SIG-M5 (cell line): ENCODE measurements at places on chromosomes 4 and X.

- no peak for DNase-seq
These were observed 44.7 kb upstream of the FGF13 start for GRCh38 chrX:138756234-138756633.

DNA sequence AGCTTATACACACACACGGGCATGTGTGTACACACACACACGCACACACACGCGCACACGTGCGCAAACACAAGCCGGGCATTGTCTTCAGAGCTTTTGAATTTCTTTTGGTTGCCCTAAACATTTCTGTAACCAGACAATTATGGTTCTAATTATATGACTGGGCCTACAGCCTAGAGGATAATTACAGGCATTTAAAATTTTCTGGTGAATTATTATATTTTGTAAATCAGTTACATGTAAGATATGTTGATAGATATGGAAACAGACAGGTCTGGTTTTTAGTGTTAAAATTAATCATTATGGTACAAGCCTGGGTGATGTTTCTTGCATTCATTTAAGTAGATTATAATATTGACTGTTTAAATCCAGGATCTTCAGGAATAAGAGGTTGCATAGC is 1120.5 kb downstream of the ADGRL3 start:
- DNase-seq: no peak

GRCh38 chr4:101475246-101475645 is 127.9 kb upstream of the PPP3CA start:
- DNase-seq: no peak

DNA sequence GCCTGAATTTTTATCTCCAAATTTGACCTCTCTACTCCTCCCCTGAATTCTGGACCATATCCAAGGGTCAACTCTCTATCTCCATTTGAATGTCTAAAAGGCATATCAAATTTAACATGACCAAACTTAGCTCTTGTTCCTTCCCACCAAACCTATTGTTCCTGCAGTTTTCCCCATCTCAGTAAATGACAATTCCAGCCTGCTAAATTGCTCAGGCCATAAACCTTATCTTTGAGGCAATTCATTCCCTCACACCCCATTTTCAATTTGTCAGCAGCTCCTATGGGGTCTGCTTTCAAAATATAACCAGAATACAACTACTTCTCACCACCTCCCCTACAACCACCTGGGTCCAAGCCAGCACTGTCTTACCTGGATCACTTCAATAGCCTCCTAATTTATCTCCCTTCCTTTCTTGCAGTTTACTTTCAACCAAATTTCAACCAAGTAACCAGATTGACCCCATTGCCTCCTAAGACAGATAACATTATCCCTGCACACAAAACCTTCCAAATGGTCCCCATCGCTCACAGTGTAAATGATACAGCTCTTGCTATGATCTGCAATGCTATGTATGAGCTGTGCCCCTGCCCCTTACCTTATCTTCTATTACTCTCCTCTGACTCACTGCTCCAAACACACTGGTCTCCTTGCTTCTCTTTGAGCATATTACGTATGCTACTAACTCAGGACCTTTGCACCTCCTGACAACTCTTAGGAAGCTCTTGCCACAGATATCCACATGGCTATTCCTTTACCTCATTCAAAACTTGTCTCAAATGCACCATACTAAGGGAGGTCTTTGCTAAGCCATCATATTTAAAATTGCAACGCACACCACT is 66.0 kb downstream of the CAMK2D start:
- no peak for DNase-seq

DNA sequence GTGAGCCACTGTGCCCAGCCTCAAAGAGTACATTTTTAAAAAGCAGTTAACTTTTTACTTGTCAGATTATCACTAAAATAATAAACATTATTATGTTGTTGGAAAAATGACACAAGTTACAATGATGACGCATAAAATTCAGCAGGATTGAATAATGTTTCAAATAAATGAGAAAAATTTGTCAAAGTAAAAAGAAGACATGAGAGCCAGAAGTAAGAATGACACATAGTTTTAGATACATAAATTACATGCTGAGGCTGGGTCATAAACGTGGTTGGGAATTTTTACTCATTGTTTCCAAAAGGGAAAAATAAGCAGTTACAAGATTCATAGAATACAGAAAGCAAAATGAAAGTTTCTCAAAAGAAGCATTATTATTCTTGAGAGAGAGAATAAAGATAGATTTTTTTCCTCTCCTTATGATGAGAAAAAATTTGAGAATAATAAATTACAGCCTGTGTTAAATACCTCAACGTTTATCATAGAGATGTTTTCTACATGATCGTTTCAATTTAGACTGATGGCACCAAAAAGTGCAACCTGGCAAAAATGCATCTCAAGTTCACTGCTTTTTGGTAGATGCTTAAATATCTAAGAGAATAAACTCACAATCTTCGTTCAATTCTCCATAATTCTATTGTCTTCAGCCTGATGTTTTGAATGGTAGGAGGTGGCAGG is 40.4 kb downstream of the GUCY1B1 start:
- DNase-seq: no peak

DNA sequence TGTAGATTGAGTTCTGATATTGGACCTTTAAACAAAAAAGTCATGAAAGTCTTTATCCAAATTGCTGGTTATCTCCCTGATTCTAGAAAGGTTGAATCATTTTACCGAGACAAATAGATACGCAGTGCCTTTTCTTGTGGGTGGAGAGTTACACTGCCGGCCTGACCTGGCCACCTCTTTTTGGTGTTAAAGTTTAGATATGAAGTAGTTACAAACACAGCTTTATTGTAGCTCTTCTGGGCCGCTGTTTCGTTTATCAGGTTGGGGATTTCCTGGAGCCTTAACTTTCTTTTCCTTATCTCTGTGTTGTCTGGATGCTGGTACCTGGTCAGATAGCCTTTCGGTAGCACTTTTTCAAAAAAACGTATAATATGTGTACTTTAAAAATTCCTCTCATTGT is 31.0 kb downstream of the FNIP2 start:
- no peak for DNase-seq

DNA sequence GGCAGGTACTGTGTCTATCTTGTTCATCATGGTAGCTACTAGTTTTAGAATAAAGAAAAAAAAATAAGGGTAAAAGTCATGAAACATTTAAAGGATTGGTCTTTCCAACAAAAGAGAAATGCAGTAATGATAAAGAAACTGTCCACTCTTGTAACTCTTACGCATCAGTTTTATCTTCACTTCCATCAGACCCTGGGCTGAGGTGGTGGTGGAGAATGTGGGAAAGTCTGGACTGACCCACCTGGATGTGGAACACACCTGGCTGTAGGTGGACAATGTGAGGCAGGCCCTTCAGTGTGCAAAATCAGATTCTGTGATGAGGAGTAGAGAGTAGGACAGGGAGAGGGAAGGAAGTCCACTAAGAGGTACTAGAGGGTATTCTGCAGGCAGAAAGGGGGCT is 128.6 kb downstream of the RASL11B start:
- no peak for DNase-seq

- DNase-seq: no peak
These were observed 5.4 kb upstream of the ZXDA start for GRCh38 chrX:57915680-57916079.

DNA sequence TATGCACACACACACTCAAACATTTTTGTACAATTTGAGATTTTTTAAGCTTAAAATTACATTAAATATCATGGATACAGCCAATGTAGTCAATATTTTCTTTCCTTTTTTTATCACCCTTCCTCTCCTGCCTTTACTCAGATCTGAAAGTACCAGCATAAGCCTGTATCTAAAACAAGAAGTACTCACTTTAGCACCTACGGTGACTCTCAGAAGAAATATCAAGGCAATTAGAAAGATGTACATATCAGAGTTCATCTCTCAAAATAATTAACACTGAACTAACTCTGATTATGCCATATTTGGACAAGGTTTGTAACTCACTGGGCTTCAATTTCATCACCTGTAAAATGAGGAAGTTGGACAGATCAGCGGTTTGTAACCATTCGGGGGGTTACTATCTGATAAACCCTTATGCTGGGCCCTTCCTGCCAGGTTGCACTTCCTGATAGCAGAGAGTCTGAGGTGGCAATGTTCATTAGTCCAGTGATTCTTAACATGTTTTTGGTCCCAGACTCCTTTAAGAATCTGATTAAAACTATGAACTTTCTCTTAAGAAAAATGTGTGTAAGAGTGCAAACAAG is 5.7 kb upstream of the GPR174 start:
- peak; percentile 32 for DNase-seq

DNA sequence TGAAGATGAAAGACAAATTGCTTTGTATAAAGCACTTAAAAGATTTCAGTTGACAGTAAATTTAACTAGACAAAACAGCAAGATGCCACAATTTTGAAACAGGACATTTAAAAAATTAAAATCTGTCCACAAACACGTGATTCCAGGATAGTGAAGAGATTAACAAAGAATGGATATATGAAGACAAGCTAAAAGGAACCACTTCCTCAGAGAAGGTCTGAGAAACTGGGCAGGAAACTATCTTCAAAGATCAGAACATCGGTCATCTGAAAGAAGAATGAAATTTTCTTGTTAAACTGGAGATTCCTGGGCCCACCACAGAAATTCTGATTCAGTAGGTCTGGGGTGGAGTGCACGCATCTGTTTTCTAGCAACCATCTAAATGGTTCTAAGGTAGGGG is 1.4 kb downstream of the RWDD4 start:
- DNase-seq: no peak

DNA sequence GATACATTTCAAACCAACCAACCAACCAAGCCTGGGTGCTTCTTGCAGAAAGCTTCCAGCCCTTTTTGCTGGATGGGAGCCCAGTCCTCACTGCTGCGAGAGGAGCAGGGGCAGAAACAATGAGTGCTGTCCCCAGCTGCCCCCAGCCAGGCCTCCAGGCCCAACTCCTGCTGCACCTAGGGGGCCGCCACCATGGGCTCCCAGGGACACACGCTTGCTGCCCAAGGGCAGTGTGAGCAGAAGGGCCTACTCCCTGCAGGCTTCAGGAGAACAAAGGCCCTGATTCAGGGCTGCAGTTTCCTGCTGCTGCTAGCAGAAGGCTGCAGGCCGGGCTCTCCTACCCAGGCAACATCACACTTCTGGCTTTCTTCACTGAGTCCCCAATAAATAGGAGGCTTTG is 37.7 kb upstream of the ENPP6 start:
- DNase-seq: no peak

DNA sequence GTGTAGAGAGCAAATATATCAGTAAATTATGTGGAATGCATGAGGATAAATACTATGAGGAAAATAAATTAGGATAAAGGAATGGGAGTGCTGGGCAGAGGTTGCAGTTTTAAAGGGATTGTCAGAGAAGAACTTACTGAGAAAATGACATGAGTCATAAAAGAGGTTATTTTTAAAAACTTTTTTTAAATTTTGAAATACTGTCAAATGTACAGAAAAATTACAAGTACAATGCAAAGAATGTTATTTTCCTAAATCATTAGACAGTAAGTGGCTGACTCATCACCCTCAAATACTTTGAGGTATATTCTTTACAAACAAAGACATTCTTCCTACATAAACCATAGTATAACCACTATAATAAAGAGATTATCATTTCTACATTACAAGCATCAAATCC is 29.8 kb upstream of the H2AZ1 start:
- no peak for DNase-seq

DNA sequence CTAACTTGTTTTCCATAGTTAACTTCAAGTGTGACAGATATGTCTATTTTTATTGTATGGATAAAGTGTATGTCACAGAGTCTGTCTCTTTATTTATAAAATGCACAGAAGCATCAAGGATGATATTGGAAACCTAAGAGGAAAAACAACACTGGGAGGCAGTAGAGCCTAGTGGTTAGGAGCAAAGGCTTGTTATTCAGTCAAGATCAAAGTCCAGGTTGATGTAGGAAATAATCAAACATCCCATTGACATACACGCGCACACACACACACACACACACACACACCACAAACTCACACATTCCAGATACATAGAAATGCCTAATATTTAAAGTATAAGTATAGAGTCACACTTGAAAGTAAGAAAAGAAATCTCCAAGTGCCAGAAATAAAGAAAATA is 206.8 kb downstream of the CHRDL1 start:
- no peak for DNase-seq
